ENCODE measurements at places on chromosomes 6 and 20.

GRCh38 chr20:60263725-60264709 lies 305.8 kb downstream of the CDH26 start:
- DNase-seq, result no peak

DNA sequence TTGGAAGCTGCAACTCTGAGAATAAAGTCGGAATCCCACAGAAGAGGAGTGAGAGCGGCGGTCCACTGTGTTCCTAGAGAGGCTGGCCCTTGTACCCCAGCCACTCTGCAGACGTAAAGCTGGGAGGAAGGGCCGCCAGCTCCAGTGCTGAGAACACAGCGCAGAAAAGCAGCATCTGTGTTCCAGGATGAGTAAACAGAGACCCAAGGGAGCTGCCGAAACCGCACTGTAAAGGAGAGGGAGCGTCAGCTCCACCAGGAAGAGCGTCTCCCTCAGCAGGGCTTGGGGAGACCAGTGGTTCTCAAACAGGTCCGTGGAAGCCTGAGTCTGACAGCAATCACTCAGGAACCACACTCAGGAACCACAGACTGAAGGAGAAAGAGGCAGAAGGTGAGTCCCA lies 134.0 kb downstream of the WDR27 start:
- DNase-seq, result no peak

GRCh38 chr6:133806382-133807140 lies 82.4 kb upstream of the TCF21 start:
- no peak for DNase-seq

GRCh38 chr20:13008761-13009681 lies at the start of gene SPTLC3:
TSS of gene SPTLC3 (plus strand) at chr20:13008972. CDS start at chr20:13009268, 296 bp downstream.
- no peak for DNase-seq

- peak; percentile 32 for DNase-seq
Observed at GRCh38 chr6:69866770-69867638, 648 bp downstream of the COL19A1 start.

DNA sequence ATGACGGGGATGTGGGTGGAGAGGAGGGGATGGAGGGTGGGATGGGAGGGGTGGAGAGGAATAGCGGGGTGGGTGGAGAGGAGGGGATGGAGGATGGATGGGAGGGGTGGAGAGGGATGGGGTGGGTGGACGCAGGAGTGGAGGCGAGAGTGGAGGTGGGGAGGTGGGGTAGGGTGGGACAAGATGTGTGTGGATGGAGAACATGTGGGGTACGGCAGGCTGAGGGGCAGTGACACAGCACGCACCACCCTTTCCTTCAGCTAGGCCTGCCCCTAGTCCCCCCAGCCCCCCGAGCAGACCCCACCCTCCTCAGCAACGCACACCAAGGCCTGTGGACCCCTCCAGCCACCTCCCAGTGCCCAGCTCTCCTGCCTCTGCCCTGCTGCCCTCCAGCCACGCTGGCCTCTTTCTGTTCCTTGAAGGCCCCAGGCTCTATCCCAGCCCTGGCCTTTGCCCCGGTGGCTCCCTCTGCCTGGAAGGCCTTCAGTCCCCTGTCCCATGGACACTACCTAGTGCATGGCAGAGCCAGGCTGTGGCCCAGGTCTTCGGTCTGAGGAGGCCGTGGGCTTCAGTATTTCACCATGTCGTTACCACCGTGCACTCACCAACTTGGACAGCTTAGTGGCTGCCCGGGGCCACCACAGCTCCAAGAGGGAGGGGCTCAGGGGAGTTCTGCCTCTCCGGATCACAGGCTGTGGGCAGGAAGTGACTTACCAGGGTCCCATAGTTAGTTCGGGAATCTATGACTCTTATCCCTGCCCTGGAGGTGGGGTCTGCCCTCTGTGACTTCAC lies 78.4 kb upstream of the PMEPA1 start:
- no peak for DNase-seq

DNA sequence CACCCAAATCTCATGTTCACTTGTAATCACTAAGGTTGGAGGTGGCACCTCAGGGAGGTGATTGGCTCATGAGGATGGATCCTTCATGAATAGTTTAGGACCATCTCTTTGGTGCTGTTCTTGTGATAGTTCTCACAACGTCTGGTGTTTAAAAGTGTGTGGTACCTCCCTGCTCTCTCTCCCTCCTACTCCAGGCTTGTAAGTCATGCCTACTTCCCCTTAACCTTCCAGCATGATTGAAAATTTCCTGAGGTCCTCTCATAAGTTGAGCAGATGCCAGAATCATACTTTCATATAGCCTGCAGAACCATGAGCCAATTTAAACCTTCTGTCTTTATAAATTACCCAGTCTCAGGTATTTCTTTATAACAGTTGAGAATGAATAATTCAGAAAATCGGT lies 16.6 kb downstream of the HLA-A start:
- no peak for DNase-seq

DNA sequence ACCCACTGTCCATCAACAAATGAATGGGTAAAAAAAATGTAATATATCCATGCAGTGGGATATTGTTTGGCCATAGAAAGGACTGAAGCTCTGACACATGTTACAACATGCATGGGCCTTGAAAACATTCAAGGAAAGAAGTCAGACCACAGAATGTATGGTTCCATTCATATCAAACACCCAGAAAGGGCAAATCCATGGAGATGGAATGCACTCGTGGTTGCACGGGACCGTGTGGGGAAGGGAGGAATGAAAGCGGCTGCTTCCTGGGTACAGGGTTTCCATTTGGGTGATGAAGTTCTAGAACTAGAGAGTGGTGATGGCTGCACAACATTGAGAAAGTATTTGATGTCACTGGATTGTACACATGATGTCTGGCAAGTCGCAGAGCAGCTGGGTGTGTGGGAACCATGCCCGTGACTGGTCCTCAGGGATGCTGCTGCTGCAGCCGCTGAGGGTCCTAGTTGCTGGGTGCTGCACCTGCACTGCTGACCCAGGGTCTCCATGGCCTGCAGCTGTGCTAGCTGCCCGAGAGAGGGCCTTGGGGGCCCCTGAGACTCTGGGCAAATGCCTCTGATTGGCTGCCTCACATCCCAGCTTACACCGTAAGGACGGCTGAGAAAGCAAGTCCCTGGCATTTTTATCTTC lies 220.3 kb downstream of the NRN1 start:
- DNase-seq, result no peak

- DNase-seq, result no peak
Observed at GRCh38 chr20:1377341-1377871, 15.4 kb downstream of the FKBP1A start.

DNA sequence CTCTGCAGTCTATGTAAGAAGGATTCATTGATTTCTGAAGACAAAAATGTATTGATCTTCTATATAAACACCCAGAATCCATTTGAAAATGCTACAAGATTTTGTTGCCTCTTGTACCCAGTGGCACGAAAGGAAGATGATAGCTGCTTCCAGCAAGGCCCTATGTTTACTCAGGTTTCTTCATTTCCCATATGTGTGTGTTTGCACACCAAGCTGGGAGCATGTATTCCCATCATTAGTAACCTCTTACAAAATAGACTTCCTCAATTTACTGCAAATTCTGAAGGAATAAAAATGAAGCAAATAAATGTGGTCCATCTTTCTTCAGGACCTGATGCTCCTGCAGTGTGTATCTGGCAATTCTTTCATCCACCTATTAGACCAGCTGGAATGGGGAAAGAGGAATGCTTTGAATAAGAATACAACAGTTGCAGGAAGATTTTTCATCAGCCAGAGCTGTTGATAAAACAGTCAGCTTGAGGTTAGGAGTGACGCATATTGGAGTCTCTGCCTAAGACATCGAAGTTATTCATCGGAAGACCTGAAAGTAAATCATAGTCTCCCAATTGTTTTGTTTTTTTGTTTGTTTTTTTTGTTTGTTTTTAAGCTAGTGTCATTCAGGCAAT lies 132.3 kb downstream of the PDE7B start:
- DNase-seq, result no peak

DNA sequence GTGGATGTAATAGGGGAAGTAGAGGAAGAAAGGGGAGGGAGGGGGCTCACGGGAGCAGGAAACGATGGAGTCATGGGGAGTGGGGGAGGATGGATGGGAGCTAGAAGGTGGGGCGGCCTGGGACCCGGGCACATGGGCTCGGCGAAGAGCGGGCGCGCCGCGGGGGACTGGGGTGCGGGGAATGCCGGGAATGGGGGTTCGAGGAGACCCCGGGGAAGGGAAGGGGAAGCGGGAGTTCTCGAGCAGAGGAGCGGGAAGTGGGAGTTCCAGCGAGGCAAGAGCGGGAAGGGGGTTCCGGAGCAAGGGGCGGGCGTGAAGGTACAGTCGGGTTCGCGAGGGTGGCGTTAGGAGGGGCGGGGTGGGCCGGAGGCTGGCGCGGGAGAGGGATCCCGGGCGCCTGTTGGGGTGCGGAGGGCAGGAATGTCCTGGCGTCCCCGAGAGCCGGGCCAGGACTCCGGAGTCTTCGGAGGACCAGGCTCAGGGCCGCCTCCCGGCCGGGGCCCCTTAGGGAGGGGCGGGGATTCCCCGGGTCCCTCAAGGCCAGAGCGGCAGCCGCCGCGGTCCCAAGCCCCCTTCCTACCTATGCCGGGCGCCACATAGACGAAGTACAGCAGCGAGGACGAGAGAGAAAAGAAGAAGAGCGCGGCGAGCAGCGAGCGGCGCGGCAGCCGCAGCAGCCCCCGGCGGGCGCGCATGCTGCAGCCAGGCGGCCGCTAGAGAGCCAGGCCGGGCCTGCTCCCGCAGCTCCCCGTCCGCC lies 504 bp downstream of the B4GALT5 start:
- DNase-seq, result peak; percentile 24

GRCh38 chr6:52551483-52552277 lies 25.2 kb downstream of the TRAM2 start:
- no peak for DNase-seq

- DNase-seq, result no peak
Observed at GRCh38 chr6:30144811-30145210, 8.9 kb downstream of the TRIM40 start.

- DNase-seq, result no peak
Observed at GRCh38 chr20:49749625-49750024, 35.9 kb upstream of the B4GALT5 start.

DNA sequence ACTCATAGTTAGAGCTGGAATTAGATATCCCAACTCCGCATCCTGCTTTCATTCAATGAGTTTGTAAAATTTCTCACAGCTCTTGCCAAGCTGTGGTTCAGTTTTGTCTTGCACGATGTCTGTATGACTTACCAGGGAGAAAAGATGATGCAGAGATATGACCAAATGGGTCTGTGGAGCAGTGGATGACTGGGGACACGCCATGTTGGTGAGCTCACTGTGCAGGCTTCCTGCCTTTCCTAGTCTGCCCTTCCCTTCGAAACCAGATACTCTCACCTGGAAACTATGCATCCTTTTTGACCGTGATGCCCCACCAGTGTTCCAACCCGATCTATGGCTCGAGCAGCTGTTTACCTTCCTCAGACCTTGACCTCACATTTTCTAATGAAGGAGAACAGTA lies 262.7 kb upstream of the BMP2 start:
- no peak for DNase-seq

- no peak for DNase-seq
Observed at GRCh38 chr6:80771941-80772340, 665.5 kb downstream of the BCKDHB start.

DNA sequence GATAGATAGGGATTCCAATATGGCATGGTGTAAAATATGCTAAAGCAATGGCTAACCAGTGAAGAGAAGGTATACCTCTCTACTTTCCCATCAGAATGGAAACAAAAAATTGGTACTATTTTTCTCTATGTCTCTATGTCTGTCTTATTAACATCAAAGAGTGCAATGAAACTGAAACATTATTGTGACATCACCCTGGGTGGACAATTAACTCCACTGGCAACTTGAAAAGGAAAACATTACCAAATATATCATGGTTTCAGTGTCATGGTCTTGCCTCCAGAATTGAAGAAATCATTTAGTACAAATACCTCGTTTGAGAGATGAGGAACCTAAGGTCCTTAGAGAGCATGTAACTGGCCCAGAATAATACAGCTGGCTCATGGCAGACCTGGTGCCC lies 1132.5 kb upstream of the MAP3K7 start:
- DNase-seq, result no peak

DNA sequence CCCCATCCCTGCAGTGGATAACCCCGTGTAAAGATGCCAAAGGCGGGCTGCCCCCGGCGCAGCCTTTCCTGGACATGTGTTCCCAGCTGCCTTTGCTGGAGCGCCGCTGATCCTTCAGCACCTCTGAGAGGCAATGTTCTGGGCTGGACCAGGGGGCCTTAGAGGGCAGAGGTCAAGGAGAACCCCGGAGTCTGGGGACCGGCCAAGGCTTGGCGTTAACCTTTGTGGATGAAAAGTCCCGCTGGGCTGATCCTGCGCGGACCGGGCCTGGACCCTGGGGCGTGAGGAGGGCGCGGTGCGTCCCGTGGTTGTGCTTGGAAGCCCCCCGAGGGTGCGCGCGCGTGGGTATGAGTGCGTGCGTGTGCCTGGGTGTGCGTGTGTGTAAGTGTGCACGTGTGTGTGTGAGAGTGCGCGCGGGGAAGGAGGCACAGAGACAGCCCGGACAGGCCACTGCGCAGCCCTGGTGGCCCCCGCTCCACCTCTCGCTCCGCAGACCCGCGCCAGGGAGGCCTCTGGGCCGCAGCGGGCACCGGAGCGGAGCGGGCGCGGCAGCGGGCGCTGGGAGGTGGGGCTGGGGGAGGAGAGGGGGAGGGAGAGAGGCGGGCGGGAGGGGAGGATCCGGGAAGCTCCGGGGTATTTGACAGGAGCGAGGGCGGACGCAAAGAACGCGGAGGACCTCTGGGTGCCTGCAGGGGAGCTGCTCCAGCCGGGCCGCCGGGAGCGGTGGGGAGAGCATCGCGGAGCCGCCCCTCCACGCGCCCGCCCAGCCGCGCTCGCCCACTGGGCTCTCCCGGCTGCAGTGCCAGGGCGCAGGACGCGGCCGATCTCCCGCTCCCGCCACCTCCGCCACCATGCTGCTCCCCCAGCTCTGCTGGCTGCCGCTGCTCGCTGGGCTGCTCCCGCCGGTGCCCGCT lies at the start of gene SMOC2:
Gene SMOC2, plus strand, starts transcription at position 665 of the 914 bp plus-strand sequence. Its CDS starts 187 bp downstream, at position 852.
- DNase-seq, result no peak

GRCh38 chr20:63402181-63402859 lies 41.2 kb upstream of the CHRNA4 start:
- DNase-seq, result no peak

DNA sequence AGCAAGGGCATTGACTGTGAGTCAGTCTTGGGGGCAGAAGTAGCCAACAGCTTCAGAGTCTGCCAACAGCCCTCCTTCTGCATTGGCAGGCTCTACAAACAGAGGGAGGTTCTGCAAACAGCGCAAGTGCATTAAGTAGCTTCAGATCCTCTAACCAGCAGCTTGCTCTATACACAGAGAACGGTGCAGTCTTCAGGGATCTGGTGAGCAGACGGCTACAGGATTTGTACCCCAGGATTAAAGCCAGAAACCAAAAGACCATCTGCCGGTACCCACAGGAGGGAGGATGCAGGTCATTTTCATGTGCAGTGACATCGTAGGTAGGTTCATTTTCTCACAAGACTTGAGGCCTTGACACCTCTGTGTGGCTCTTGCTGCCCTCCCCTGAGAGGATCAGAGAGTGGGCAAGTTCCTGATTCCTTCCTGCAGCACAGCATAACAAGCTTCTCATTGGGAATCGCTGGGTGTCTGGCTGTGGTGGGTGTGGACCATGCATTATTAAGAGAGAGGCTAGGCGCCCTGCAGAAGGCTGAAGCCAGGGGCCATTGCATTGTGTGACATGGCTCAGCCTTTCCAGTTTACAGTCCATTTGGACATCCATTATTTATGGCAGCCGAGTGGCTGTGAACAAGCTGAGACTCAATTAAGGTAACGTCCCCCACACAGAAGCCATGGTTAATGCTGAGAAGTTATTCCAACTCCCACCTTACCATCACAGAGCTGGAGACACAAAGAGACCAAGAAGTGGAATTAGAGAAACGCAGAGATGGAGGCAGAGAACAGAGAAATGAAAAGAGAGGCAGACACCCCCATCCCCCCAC lies 250.0 kb downstream of the LRFN2 start:
- DNase-seq, result no peak

GRCh38 chr20:17797161-17797560 lies 97.4 kb downstream of the BANF2 start:
- no peak for DNase-seq

- no peak for DNase-seq
Observed at GRCh38 chr6:5776706-5777390, 229.9 kb downstream of the NRN1 start.
